ENCODE measurements at places on chromosomes 1 and 21. TPM values are rescaled to one million over a fixed set of nuclear protein-coding genes. Genes with fewer than 3 reads are reported as not detected.

The LCE6A gene
- not detected for total RNA-seq

The ADAM30 gene
- total RNA-seq, result not detected

The CFAP74 gene
- total RNA-seq, result not detected

The LYPD8 gene
- not detected for total RNA-seq

The DFFB gene
- total RNA-seq, result 8.0 TPM

The COL9A2 gene
- 0.09 TPM for total RNA-seq

The MAP7D1 gene
- 95.7 TPM for total RNA-seq

The RNASEL gene
- 6.5 TPM for total RNA-seq

The IGSF9 gene
- total RNA-seq, result under 0.01 TPM

The PPP2R5A gene
- total RNA-seq, result 30.8 TPM

The CIART gene
- total RNA-seq, result 0.54 TPM

The S100A14 gene
- total RNA-seq, result not detected

The LDLRAD1 gene
- total RNA-seq, result not detected
